ENCODE measurements at places on chromosomes 1 and 21.

GRCh38 chr21:37553078-37553481 is 186.5 kb downstream of the DYRK1A start:
- no peak for DNase-seq

DNA sequence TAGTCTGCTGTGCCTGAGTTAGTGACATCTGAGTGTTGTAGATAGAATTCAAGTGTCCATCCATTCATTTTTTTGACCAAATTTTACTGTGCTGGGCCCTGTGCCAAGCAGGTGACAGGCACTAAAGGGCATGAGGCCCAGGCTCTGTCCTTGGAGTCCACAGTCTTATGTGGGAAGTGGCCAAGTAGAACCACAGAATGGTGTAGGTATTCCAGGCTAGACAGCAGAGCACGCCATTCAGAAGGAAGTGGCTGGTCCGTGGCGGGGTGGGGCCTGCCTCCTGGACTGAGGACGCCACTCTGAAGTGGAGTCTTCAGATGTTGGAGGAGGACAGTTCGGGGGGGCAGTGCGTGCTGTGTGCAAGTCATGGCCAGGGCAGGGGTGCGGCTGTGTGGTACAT is 68.9 kb upstream of the ACTL8 start:
- DNase-seq, result no peak

DNA sequence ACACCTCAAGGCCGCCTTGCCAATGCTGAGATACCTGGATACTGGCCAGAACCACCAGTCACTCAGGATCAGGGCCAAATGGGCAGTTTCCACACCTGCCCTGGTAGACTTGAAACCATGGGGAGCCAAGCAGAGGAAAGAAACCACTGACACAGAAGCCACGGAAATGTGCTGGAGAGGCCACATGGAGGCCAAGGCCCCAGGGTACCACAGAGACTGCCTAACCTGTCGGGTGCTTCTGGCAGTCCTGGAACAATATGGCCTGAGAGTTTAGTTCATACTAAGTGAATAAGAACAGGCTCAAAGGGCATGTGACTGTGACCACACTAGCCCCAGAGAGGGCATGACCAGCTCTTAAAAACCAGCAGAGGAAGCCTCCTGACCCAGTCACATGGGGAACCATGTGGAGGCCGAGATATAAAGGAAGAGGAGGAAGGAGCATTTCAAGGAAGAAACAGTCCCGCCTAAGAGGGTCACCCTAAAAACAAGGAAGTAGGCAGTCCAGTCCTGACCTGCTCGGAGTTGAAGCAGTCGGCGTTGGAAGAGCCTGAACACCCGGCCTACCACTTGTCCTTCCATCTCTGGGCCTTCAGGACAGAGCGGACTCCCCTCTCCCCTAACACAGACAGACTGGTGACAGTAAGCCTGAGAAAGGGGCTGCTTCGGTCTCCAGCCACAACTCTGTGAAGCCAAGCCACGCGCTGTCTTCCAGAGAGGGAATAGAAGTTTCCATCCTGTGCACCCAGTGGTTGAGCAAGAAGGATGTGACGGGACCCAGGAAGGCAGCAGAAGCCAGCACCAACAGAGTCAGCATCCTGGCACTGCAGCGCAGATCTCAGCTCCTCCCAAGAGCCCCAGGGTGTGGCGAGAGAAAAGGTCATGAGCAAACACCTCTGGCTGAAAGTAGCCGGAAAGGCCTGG is at the start of gene DENND2D:
Gene DENND2D (minus strand): TSS at position 766 of the 921 bp plus-strand sequence. CDS start 187 bp downstream, at position 579.
- DNase-seq, result no peak

DNA sequence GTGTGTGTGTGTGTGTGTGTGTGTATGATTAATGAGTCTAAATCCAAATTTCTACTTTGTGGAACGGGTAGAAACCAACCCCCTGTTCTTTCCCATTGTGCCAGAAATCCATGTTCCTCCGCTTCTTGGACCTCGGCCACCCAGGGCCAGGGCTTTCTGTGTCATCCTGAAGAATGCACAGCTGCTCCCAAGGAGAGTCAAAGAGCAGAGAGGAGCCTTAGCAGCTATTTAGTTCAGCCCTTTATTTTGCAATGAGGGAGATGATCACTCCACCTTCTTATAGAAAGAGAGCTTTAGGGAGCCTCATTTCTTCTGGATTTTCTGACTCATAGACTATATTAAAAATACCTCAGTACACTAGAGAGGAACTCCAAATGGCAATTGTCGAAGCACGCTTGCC is 489.3 kb upstream of the VAMP3 start:
- DNase-seq, result no peak

- no peak for DNase-seq
Measured at GRCh38 chr21:45438391-45439145, 33.6 kb downstream of the COL18A1 start.

DNA sequence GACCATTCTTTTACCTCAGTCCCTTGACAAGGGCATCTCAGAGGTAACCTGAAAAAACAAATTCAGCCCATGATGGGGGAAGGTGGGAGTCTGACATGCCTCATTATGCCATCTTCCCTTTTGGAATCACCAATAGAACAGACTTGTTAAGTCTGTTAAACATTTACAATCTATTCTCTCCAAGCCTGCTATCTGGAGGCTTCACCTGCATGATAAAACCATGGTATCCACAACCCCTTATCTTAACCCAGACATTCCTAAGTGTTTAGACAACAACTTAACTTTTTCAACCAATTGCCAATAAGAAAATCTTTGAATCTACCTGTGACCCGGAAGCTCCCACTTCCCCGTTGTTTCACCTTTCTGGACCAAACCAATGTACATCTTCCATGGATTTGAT is 233.0 kb upstream of the CACYBP start:
- no peak for DNase-seq

DNA sequence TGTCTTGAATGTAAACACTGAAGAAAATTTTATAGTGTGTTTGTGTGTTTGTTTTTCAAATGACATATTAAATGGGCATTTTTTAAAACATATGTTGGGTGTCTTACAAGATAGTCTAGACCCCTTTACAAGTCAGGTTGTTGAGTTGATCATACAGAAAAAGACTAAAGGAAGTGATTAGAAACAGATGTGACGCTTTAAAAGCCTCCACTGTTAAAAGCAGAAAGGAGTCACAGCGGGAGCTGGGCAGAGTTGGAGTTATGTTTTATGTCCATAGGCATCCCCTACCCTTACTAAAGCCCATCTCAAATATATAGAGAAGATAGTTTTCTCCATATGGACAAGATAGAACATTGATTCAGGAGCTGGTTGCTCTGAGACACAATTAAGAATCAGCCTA is 393.9 kb downstream of the PLPP3 start:
- DNase-seq, result no peak

- no peak for DNase-seq
Measured at GRCh38 chr1:72631449-72631848, 349.1 kb upstream of the NEGR1 start.

GRCh38 chr1:246875041-246876026 is 56.4 kb downstream of the AHCTF1 start:
- no peak for DNase-seq

Data from activated gamma-delta T cell treated with anti-CD3 and anti-CD28 coated beads, Interleukin-2, amount 50 U/mL, for 16 hours (primary cell).